ENCODE measurements at places on chromosomes 5 and 9.

DNA sequence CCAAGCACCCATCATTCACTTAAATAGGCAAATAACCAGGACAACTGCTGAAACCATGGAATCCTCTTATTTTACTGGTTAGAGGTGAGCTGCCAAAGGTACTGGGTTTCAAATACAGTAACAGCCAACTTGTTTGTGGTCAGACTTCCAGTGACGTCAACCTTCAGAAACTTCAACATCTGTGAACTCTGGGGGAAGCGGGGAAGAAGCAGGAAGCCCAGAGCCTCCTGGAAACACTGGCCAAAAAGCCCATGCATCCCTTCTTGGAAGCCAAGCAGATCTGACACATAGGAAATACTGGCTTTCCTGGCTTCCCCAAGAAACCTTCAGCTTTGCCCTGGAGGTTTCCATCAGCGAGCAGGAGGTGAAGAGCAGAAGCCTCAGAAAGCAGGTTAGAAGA is 4.9 kb upstream of the FRRS1L start:
- DNase-seq, result no peak

GRCh38 chr9:131257266-131258025 is 18.9 kb downstream of the FAM78A start:
- no peak for DNase-seq

DNA sequence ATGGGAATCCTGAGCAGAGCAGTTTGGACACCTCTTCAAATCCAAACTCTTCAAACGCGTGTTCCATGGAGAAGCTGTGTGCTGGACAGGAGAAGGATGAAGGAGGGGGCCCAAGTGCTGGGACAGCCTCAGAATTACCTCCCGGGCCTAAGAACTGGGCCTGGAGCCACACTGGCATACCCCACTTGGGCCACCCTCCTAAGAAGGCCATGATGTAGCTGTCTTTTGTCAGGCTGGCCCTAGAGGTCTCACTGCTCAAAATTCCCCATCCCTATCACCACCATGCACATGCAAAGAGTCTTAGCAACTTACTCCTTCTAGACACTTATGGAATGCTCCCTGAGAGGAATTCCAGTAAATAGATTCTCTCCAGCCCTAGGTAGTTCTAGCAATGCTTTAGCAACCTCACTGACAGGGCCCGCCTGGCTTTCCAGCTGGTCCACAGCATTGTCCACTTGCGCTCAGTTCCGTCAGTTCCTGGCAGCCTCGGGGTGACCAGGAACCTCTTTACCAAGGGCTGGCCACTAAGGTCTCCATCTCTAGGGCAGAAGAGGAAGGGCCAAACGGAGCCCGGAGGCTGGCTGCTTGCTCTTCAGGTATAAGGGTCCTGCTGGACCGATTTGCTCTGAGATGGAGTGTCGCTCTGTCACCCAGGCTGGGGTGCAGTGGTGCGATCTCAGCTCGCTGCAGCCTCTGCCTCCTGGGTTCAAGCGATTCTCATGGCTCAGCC is 75.3 kb downstream of the RGS3 start:
- DNase-seq, result no peak

DNA sequence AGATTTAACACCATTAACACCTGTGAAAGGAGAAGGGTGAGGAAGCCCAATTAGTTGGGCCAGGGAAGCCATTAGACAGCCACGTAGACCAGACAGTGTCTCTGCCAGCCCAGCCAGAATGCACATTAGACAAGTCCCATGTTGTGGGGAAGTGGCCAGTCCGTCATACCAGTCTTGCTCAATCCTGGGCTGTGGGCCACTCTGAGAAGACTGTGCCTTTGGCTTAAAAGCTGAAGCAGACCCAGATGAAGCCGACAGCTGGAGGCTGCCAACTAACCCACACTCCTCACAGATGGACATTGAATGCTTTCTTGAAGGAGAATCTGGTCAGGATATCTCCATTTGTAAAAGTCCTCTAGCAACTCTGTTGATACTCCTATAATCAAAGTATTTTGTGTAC is 128.5 kb downstream of the CHSY3 start:
- no peak for DNase-seq

- no peak for DNase-seq
Observed at GRCh38 chr9:3585606-3586005, 59.8 kb upstream of the RFX3 start.

- no peak for DNase-seq
Observed at GRCh38 chr9:9846557-9846956, 766.2 kb downstream of the PTPRD start.

DNA sequence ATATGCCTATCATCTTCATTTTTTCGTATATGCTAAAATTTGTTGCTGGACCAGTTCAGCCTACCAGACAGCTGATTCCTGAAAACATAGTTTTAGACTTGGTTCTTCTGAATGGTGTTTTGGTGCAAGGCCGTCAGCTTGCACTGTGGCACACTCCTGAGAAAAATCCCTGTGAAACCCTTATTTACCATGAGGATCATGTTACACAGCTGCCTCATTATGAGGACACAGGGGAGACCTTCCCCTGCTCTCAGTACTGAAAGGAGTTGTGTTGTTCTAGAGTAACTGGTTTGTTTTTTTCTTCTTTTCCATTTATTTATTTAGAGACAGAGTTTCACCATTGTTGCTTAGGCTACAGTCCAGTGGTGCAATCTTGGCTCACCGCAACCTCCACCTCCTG is 37.6 kb downstream of the MAST4 start:
- DNase-seq, result no peak

GRCh38 chr5:95871146-95871806 is 48.8 kb upstream of the GLRX start:
- no peak for DNase-seq

DNA sequence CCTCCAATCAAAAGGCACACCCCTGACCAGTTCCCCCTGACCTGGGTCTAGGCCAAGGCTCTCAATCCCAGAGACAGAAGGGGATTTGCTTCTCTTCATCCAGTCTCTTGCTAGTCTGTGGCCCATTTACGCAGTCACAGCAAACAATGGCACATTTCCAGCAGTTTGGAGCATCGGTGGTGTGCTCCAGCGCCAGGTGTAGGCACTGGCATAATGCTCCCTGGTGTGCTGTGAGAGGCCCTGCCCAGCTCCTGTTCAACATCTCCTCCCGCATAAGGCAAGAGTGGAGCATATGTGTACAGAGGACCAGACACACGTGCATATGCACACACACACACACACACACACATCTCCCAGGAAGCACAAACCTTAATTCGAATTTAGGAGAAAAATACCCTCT is 79.5 kb upstream of the ERCC6L2 start:
- DNase-seq, result no peak

DNA sequence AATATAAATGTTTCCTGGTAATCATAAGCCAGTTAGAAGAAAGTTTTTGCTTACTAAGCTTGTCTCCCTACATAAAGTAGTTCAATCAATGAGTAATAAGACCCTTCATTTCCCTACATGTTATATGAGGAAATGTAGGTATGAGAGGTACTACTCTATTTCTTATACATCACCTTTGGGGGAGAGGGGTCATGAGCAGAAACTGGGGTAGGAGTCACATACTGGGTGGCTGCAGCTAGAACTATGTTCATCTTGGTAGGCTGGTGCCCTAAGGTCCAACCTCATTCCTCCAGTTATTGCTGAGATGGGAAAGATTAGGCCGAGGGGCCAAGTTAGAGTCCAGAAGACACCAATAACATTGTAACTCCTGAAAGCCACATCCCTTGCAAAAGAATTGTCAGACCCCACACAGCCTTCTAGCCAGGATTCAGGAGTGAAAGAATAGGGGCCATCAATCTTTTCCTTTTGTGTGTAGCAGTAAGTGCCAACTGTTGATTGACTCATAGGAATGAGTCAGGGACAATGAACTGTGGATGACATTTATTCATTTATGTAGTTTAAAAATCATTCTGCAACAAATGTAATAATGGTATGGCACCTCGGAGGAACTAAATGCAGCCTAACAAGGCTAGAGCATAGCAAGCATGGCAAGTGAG is 21.6 kb upstream of the SREK1 start:
- DNase-seq, result no peak

GRCh38 chr5:128084228-128085167 is 932 bp downstream of the SLC12A2 start:
- peak; percentile 52 for DNase-seq

DNA sequence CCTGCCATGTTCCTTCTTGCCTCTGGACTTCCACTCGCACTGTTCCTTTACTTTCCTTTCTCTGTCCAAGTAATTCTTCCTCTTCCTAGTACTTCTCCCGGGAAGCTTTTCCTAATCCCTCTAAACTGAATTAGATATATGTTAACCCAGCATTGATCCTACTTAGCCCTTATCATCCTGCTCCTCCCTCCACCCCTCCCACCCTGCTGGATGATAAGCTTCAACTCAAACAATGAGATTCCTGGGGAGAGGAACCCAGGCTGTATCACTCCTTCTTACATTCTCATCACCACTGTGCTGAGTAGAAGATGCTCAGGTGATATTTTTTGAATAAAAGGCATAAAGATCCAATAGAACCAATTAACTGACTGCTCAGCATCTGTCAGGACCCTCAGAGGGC is 45.7 kb downstream of the CDK5RAP2 start:
- DNase-seq, result no peak

DNA sequence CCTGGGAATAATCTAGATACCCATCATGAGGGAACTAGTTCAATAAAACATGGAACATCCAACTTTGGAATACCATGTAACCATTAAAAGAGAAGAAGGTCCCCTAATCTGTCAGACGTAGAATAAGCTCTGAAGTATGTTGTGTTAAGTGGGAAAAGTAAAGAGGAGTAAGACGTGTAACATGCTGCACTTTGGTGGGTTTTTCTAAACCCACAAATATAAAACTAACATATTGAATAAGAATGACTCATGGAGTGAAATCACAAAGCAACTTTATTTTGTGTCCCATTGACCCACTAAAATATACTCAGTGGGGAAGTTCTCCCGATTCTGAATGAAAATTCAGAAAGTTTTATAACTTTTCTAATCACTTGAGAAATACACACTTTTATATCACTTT is 67.9 kb upstream of the PIK3R1 start:
- DNase-seq, result no peak

DNA sequence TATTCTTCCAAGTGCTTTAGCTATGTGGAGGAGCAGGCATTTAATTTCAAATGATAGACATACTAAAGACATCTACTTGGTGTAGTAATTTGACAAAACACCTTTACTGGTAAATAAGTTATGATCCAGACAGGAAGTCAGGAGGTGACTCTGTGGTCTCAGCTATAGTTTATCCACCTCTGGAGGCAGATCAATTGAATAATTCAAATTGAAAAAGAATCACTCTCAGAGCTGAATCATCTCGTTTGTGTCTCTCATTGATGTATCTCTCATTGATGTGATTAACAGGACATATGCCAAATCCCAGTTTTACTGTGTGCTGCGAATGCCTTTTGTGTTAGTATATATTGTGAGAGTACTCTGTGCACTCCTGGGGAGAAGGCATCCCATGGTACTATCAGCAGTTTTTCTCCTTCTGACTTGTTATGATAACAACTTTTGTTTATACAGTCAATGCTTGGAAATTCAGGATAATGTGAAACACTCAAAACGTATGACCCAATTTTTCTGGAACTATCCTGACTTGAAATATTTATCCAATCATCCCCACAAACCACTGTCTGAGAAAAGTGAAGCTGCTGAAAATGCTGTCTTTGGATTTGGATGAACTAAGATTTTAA is 48.5 kb upstream of the DAB2 start:
- DNase-seq, result no peak

- no peak for DNase-seq
Observed at GRCh38 chr5:38202741-38203140, 55.6 kb upstream of the EGFLAM start.

GRCh38 chr5:96660971-96661854 is 963 bp upstream of the CAST start:
- DNase-seq, result peak; percentile 6

GRCh38 chr5:179255527-179256327 is 89.5 kb downstream of the ADAMTS2 start:
- DNase-seq, result no peak

- no peak for DNase-seq
Observed at GRCh38 chr9:97768746-97769145, 71.6 kb upstream of the XPA start.

DNA sequence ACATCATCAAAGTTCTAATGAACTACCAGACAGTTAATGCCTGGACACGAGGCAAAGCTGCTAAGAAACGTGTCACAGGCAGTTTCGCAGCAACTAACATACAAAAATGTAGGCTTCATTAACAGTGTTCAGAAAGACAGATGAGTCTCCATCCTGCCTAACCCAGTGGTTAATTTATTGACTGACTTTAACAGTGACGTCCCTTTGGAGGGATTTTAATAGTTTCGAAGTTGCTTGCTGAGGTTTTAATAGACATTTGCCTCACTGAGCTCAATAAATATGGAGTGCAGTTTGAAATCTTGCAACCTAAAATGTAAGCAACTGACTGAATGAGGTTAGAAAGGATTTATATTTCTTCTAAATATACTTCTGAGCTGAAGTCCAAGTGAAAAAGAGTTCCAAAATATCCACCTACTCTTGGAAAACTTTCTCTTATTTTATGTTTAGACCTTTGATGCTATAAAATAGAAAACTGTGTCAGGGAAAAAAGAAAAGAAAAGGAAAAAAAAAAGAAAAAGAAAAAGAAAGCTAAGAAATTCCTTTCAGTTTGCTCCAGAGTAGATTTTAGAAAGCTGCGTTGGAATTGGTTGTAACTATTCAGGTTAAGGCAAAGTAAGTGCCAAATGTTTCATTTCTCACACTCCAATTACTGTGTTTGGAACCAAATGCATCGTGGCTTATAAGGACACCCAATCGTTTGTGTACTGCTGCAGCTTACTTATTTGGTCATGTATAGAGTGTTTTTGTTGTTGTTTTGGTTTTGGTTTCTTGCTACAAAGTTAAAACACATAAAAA is 2016.6 kb downstream of the MAT2B start:
- no peak for DNase-seq

DNA sequence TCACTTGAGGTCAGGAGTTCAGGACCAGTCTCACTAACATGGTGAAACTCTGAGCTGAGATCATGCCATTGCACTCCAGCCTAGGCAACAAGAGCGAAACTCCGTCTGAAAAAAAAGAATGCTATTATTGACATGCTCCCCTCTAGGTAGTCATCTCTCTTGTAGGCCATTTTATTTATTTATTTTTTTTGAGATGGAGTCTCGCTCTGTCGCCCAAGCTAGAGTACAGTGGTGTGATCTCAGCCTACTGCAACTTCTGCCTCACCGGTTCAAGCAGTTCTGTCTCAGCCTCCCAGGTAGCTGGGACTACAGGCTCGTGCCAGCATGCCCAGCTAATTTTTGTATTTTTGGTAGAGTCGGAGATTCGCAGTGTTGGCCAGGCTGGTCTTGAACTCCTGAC is 20.6 kb upstream of the NIM1K start:
- DNase-seq, result no peak

DNA sequence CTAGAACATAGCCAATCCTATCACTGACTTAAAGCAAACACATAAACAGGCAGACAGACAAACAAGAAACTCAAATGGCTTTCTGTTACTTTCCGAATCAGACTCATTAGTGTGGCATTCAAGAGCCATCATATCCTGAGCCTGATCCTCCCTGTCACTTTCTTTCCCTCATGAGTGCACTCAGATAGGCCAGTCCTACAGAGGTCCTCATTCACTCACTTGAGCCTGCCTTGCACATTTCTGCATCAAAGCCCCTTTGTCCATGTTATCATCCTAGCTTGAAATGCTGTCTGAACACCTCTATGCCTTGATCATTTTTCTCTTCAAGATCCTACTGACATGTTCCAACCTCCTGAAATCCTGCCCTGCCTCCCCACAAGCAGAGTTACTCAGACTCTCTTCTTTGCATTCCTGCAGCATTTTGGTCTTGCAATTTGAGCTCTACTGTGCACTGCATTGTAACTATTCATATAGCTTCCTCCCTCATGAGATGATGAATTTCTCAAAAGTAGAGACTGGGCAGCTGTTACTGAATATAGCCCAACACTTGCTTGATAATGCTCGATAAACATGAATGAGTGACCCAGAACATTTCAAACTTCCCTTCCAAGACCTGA is 126.9 kb downstream of the PALM2AKAP2 start:
- DNase-seq, result no peak
